Activated CD8-positive, alpha-beta T cell treated with anti-CD3 and anti-CD28 coated beads for 36 hours (primary cell): ENCODE measurements at places on chromosomes 1 and 21. TPM values are rescaled to one million over a fixed set of nuclear protein-coding genes. Genes with fewer than 3 reads are reported as not detected.

DNA sequence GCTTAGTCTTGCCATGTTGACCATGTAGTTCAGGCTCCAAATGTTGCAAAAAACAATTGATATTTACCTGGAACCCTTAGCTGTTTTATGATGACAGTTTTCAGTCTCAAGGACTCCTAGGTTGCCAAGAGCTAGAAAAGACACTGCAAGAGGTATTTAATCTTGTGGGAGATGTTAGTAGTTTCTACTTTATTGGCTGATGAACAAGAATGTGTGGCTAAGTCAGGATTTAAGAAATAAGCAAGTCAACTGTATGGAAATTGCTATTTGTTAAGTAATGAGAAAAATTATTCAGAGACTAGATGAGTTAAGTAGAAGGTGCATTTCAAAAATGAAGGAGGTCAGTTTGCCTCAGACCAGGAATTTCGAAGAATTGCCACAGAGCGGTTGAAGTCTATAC, 639.7 kb upstream of the USP24 start:
- DNase-seq, result no peak

GRCh38 chr1:209585672-209586071, 2.2 kb downstream of the CAMK1G start:
- peak; percentile 17 for DNase-seq

DNA sequence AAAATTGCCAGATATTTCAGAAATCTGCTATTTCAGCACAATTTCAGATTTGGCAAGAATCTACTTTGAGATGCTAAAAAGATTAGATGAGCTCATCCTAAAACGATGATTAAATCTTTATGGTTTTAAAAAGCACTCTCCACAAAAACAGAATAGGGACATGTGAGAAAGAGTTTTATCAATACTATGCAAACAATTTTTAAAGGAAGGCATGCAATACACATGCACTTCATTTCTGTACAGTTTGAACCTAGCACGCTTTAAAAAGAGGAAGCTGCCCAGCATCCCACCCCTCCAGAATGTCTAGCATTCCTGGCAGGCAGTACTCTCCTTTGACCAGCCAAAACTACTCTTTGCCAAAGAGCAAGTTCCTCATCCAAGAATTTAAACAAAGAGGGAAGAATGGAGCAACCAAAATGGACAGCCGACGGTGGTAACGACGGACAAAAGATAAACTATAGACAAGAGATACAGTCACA, 1.3 kb downstream of the ARHGAP29 start:
- no peak for DNase-seq

- no peak for DNase-seq
Observed at GRCh38 chr1:210624722-210625121, 296.0 kb downstream of the HHAT start.

Gene CHTOP
- total RNA-seq, result 83.2 TPM

- DNase-seq, result peak; percentile 58
Observed at GRCh38 chr1:22053017-22053860, 730 bp downstream of the CDC42 start.

- DNase-seq, result no peak
Observed at GRCh38 chr1:6140413-6140812, 39.7 kb downstream of the CHD5 start.

GRCh38 chr1:208141610-208142192, 102.5 kb downstream of the PLXNA2 start:
- no peak for DNase-seq

- DNase-seq, result no peak
Observed at GRCh38 chr21:30714946-30715345, 3.6 kb downstream of the KRTAP21-3 start.

DNA sequence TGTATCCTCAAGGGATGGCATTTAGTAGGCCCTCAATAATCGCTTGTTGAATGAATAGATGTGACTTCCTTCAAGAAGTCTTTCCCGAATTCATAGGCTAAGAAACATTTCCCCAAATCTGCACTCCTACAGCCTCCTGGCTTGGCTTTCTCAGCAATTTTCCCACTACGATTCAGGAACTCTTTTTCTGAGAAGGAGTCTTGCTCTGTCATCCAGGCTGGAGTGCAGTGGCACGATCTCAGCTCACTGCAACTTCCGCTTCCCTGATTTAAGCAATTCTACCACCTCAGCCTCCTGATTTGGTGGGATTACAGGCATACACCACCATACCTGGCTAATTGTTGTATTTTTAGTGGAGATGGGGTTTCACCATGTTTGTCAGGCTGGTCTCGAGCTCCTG, 37.9 kb upstream of the IFFO2 start:
- no peak for DNase-seq

Gene GBP7
- 0.20 TPM for total RNA-seq

Gene IFNLR1
- 6.4 TPM for total RNA-seq

Gene SERPINC1
- total RNA-seq, result not detected

DNA sequence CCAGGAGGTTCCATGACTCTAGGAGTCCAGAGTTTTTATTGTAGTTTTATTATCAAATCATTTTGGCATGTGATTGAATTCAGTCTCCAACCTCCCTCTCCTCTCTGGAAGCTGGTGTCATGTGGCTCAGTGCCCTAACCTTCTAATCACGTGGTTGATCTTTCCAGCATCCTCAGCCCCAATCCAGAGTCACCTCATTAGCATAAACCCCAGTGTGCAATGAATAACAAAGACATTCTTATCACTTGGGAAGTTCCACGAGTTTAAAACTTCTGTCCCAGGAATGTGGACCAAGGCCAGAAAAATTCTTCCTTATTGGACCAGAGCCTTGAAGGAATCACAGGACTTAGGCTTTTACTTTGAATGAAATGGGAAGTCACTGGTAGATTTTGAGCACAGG, 52.2 kb downstream of the KIRREL1 start:
- DNase-seq, result no peak

Gene HSF2BP
- total RNA-seq, result 1.5 TPM

GRCh38 chr1:210360852-210361477, 32.3 kb downstream of the HHAT start:
- DNase-seq, result no peak

Gene ZSWIM5
- total RNA-seq, result 0.70 TPM

Gene CCT8
- 474 TPM for total RNA-seq

DNA sequence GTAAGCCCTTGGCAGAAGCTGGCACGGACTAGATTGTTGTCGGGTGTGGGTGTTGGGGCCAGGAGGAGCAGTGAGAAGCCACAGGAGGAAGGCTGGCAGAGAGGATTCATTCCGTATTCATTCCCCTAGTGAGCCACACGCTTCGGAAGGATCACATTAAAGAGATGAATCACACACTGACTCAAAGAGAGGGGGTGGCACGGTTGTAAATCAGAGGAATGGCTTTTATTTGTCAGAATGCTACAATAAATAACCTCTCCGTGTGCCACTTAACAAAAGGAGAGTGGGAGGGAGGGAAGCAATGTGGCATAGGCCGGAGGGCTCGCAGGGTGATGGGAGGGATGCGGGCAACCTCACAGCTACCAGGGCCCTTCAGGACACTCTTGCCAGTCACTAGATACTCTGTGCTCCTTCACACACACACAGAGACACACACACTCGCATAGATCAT, 135.5 kb downstream of the HIVEP3 start:
- DNase-seq, result peak; percentile 76

- DNase-seq, result no peak
Observed at GRCh38 chr21:36807422-36807928, 108.6 kb downstream of the SIM2 start.

Gene UBQLN4
- 39.8 TPM for total RNA-seq

Gene S100A14
- total RNA-seq, result not detected

GRCh38 chr1:87539147-87539546, 210.5 kb downstream of the LMO4 start:
- DNase-seq, result no peak
